Activated CD4-positive, alpha-beta T cell treated with anti-CD3 and anti-CD28 coated beads for 24 hours (primary cell): ENCODE measurements at places on chromosomes 11 and 22.

- no peak for DNase-seq
These were observed 5.5 kb upstream of the TCN2 start for GRCh38 chr22:30601464-30601863.

DNA sequence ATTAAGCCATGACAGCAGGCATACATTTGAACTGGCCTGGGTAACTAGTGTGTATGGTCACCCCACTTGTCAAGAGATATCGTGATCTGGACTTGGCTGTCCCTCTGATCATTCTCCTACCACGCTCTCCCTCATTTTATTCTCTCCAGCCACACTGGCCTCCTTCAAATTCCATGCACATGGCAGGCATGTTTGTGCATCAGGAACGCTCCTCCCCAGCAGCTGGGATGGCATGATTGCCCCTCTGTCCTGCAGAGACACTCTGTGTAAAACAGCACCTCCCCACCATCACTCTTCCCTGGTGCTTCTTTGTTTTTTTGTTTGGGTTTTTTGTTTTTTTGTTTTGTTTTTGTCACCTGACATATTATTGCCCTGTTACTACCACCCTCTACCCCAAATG is 31.5 kb upstream of the SCGB1A1 start:
- DNase-seq, result no peak

DNA sequence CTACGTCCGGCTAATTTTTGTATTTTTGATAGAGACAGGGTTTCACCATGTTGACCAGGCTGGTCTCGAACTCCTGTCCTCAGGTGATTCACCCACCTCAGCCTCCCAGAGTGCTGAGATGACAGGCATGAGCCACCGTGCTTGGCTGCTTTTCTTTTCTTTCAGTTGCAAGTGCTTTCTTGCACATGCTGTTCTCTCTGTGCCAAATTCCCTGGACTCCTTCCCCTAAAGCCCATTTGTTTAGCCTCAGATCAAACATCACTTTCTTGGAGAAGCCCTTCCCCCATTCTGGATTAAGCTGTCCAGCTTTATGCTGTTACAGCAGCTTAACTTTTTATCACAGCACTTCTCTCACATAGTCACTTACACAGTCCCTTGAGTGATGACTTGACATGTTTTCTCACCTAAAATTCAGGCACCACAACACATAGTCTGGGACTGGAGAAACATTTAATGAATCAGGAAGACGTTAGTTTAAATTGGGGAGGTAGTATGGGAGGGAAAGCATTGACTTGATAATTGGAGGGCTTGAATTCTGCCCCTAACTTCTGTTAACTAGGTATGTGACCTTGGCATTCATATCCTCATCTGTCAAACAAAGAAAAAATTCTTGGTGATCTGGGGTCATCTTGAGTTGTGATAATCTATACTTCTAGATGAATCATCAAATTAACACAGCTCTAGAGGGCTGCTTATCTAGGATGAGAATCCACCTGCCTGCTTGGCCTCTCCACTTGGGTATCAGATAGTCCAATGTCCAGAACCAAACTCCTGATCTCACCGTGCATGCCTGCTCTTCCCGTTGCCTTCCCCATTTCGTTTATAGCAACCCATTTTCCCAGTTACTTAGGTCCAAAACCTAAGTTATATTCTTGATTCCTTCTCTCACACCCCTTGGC is 18.4 kb downstream of the ACO2 start:
- no peak for DNase-seq

GRCh38 chr11:66842501-66842895 is 743 bp upstream of the RCE1 start:
- no peak for DNase-seq

DNA sequence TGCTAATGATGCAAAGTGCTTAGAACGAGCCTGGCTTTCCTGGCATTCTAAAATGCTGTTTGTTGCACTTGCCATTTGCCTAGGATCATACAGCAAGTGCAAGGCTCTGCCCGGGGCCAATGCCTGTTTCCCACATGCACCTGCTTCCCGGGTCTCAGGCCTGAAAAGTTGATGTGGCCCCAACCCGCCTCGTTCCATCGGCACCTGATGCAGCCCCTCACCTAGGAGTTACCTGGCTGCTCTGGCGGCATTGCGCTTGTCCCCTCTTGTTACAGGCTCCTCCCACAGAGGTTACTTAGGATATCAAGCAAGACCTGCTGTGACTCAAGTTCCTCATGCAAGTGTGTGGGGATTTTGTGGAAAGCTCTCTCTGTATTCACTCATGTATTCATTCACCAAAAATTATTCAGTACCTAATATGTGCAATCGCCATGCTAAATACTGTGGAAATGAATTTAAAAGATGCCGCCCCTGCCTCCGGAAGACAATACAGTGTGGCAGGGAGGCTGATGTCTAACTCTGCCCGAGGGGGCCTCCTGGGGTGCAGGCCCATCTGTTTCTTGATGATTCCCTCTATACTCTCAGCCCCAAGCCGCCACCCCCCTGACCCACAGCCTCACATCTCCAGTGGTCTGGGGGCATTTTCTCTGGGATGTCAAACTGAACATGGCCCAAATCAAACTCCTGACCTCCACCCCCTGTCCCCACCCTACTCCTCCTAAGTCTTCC is 184.5 kb downstream of the EFCAB6 start:
- DNase-seq, result no peak

DNA sequence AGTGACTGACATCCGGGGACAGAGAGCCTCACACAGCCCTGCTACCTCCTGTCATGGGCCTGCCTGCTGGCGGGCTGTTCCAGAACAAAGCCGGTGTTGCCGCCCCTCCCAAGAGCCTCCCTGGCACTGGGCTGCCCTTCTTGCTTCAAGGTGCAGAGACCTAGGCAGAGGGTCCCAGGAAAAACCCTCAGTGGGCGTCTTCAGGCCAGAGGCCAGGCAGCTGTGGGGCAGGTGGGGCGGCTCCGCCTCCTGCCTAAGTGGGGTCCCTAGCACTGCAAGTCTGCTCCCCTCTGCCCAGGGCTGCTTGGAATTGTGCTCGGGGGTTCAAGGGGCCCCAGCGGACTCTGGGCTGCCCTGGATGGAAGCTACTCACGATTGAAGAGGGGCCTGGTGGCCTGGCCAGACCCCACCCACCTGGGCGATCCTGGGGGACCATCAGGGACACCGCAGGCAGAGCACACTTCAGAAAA is 20.4 kb upstream of the GNB1L start:
- no peak for DNase-seq

GRCh38 chr11:60252213-60253108 is 9.5 kb upstream of the MS4A4E start:
- no peak for DNase-seq

GRCh38 chr11:111730871-111731591 is 35.2 kb downstream of the PPP2R1B start:
- DNase-seq, result no peak

- no peak for DNase-seq
These were observed 36.3 kb upstream of the SORL1 start for GRCh38 chr11:121415856-121416255.
